ENCODE measurements at places on chromosomes 12 and 14.

GRCh38 chr12:67964456-67964855, 24.8 kb upstream of the IFNG-AS1 start:
- DNase-seq, result no peak

- DNase-seq, result no peak
These were observed 653.9 kb upstream of the TBX3 start for GRCh38 chr12:115337693-115338543.

DNA sequence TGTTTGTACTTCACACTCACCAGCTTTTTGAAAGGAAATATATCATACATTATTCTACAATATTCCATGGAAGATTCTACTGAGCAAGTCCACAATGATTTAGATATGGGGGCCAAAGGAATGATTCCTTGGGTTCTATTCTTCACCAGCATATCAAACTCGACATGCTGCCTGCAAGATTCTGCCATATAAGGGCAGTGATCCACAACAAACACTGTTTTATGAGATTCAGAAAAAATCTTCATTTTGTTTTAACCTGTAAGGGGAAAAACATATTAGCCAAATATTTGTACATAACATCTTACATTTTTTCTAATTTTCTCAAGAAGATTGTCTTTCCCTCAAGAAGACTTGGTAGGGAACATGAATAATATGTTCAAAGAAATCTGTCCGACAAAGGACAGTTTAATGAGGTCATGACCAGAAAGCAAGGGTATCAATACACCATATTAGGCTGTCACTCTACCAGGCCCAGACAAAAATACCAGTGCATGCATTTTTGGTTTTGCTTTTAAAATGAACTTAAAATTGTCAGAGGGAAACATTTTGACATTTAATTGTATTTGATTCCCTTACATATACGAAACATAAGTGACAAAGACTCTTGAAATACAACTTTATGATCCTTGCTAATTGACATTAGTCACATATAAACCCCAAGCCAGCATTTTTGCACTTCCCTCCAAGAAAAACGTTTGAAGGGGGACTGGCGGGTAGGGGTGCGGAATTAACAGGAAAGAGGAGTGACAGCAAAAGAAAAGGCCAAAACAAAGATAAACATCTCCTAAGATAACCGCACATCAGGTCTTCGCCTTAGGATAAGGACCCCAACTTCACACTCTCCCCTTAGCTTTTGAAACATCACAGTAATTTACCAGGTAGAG, 980 bp downstream of the INTS13 start:
- no peak for DNase-seq

GRCh38 chr14:22491683-22492621, 97.1 kb downstream of the DAD1 start:
- no peak for DNase-seq

- peak; percentile 54 for DNase-seq
These were observed at the start of gene INHBE for GRCh38 chr12:57454566-57455373. Gene INHBE (plus strand): TSS chr12:57455307. CDS start chr12:57455537, 230 bp downstream.

All from neuronal stem cell (in vitro differentiated cells).